ENCODE measurements at places on chromosomes 2 and 18. TPM values are rescaled to one million over a fixed set of nuclear protein-coding genes. Genes with fewer than 3 reads are reported as not detected.

Gene VIT
- total RNA-seq: 1.2 TPM

Gene SLC4A3
- 6.2 TPM for total RNA-seq

Gene DSC2
- 22.7 TPM for total RNA-seq

Gene RGPD4
- total RNA-seq: not detected

Gene TOGARAM2
- 0.61 TPM for total RNA-seq

Gene PRKCE
- total RNA-seq: 3.6 TPM

Gene CPS1
- 1.2 TPM for total RNA-seq

- no peaks in the 10 kb centered on the region for H3K27me3 ChIP-seq
- no peak overlapping the region for H3K27ac ChIP-seq
- no peak overlapping the region for H3K4me3 ChIP-seq
- DNase-seq: no peak
These were observed 95.7 kb downstream of the TPGS2 start for GRCh38 chr18:36733150-36733549.

DNA sequence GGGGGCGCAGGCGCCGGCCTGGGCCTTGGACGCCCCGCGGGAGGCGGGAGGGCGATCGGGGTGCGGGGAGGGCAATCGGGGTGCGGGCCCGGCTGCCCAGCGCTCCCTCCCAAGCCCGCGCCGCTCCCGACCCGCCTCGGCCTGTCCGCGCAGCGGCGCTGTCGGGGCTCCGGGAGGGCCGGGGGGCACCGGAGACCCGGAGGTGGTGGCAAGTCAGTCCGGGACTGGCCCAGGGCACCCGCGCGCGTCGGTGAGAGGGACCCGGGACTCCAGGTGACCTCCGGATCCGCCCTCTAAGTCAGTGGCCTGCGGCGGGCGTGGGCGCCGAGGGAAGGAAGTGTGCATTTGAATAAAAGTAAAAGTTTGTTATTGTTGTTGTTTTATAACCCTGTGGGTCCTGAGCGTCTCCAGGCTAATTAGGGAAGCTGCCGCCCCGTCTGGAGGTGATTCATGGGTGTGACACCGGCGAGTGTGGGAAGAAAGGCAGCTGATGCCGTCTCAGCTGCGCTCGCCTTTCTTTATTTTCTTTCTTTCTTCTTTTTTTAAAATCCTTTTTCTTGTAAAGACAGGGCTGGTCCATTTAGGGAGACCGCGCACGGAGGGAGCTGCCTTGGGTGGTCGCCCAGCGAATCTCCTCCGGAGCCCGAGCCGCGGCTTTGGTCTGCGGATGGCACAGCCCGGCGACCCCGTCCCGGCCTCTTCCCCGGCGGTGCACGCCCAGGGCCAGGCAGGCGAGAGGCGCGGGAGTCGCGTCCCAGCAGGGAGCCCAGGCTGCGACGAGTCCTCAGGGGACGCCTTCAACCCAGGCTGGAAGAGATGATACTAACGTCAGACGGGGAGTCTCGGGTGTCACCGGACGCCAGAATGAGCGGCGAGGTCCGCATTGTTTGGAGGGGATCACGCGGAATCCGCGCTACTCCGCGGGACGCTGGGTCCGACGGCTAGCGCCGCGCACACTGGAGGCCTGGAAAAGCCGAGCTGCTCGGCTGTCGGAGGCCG lies 627 bp upstream of the CRACDL start:
- peaks cover 2% of the 10 kb centered on the region for H3K27me3 ChIP-seq
- no peaks in the 10 kb centered on the region for H3K36me3 ChIP-seq
- no peak for DNase-seq
- H3K4me1 ChIP-seq: no peaks in the 10 kb centered on the region
- peak overlapping the region; percentile 43 for H3K4me3 ChIP-seq

GRCh38 chr2:121649149-121649595 lies at the start of gene CLASP1:
TSS of gene CLASP1 (minus strand) at chr2:121649462. CDS start at chr2:121605895, 43,567 bp downstream.
- no peaks in the 10 kb centered on the region for H3K36me3 ChIP-seq
- DNase-seq: no peak
- 0 out of 2 replicates have a peak, but pooled peaks cover 10% of the 10 kb centered on the region for H3K4me1 ChIP-seq
- peak within 1 kb of the TSS; percentile 56 for H3K4me3 ChIP-seq
- no peaks in the 10 kb centered on the region for H3K27me3 ChIP-seq
- H3K27ac ChIP-seq: peak within 1 kb of the TSS; percentile 95

GRCh38 chr18:58896734-58897508 lies 32.2 kb downstream of the ZNF532 start:
- H3K27ac ChIP-seq: no peak overlapping the region
- H3K4me3 ChIP-seq: no peak overlapping the region
- H3K4me1 ChIP-seq: no peaks in the 10 kb centered on the region

GRCh38 chr2:157325786-157326185 lies at the start of gene ERMN:
TSS of gene ERMN (minus strand) at chr2:157325824. CDS start at chr2:157325642, 182 bp downstream.
- no peak for DNase-seq
- H3K4me1 ChIP-seq: peaks cover 52% of the 10 kb centered on the region
- no peaks in the 10 kb centered on the region for H3K27me3 ChIP-seq
- H3K36me3 ChIP-seq: no peaks in the 10 kb centered on the region

GRCh38 chr2:117555965-117556364 lies 258.5 kb upstream of the DDX18 start:
- H3K27me3 ChIP-seq: no peaks in the 10 kb centered on the region
- no peak for DNase-seq
- H3K36me3 ChIP-seq: no peaks in the 10 kb centered on the region
- H3K4me3 ChIP-seq: no peak overlapping the region
- no peak overlapping the region for H3K27ac ChIP-seq

GRCh38 chr18:45006934-45007333 lies 326.2 kb downstream of the SETBP1 start:
- H3K4me1 ChIP-seq: no peaks in the 10 kb centered on the region
- no peaks in the 10 kb centered on the region for H3K27me3 ChIP-seq
- no peaks in the 10 kb centered on the region for H3K36me3 ChIP-seq
- H3K4me3 ChIP-seq: no peak overlapping the region
- DNase-seq: no peak
- H3K27ac ChIP-seq: no peak overlapping the region

GRCh38 chr2:119352357-119352756 lies 14.3 kb downstream of the C2orf76 start:
- H3K4me3 ChIP-seq: no peak overlapping the region
- no peaks in the 10 kb centered on the region for H3K27me3 ChIP-seq
- no peak for DNase-seq
- no peak overlapping the region for H3K27ac ChIP-seq
- no peaks in the 10 kb centered on the region for H3K4me1 ChIP-seq

GRCh38 chr2:152481881-152482583 lies 147.1 kb downstream of the FMNL2 start:
- no peak overlapping the region for H3K4me3 ChIP-seq
- H3K27me3 ChIP-seq: no peaks in the 10 kb centered on the region
- no peaks in the 10 kb centered on the region for H3K36me3 ChIP-seq
- peak overlapping the region; percentile 69 for H3K27ac ChIP-seq
- no peak for DNase-seq

DNA sequence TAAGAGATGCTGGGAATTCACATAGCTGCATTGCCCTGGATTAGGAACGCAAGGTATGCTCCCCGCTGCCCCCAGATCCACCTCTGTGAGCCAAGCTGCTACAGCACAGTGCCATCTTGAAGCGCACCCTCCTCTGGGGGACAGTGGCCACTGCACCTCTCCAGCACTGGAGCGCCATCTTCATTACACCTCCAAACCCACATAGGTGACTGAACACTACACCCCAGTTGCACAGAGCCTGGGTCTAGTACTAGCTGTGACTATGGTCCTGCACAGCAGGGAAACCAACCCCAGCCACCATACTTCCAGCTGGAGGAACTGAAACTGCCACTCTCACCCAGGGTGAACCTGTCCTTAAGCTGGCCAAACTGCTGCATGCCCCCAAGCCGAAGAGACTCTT lies 84.6 kb downstream of the TMEM237 start:
- DNase-seq: no peak
- H3K36me3 ChIP-seq: no peaks in the 10 kb centered on the region
- H3K4me1 ChIP-seq: no peaks in the 10 kb centered on the region
- H3K4me3 ChIP-seq: no peak overlapping the region
- H3K27me3 ChIP-seq: no peaks in the 10 kb centered on the region

DNA sequence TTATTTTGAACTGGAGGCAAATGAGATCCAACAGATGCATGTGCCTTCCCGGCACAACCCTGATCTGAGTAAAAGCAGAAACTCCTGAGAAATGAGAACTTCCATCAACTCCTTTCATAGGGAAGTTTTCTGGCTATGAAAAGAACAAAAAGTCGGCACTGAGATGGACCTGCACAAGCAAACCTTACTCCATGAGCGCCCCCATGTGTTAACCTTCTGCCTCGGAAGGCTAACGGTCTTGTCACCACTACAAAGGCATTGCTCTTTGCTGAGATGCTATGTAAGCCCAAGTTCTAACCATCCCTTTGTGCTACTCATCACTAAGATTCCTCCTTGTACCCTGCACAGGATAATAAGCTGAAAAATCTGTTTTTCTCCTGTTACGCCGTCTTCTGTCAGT lies 57.3 kb upstream of the SULT1C3 start:
- no peak overlapping the region for H3K4me3 ChIP-seq
- H3K27ac ChIP-seq: no peak overlapping the region
- H3K27me3 ChIP-seq: no peaks in the 10 kb centered on the region
- no peaks in the 10 kb centered on the region for H3K36me3 ChIP-seq
- peak; percentile 53 for DNase-seq

- no peak overlapping the region for H3K27ac ChIP-seq
- no peaks in the 10 kb centered on the region for H3K27me3 ChIP-seq
- no peaks in the 10 kb centered on the region for H3K36me3 ChIP-seq
These were observed 157.4 kb downstream of the MYO3B start for GRCh38 chr2:170335351-170335750.

- DNase-seq: no peak
- H3K4me1 ChIP-seq: no peaks in the 10 kb centered on the region
- no peaks in the 10 kb centered on the region for H3K27me3 ChIP-seq
- no peak overlapping the region for H3K27ac ChIP-seq
These were observed 28.9 kb downstream of the OSBPL1A start for GRCh38 chr18:24368749-24369148.

- no peaks in the 10 kb centered on the region for H3K27me3 ChIP-seq
- no peaks in the 10 kb centered on the region for H3K4me1 ChIP-seq
- DNase-seq: no peak
- H3K36me3 ChIP-seq: no peaks in the 10 kb centered on the region
- H3K27ac ChIP-seq: no peak overlapping the region
- H3K4me3 ChIP-seq: no peak overlapping the region
These were observed 8.8 kb downstream of the IAH1 start for GRCh38 chr2:9483107-9483506.

GRCh38 chr2:66522611-66523376 lies 87.9 kb downstream of the MEIS1 start:
- H3K27ac ChIP-seq: no peak overlapping the region
- no peak for DNase-seq
- H3K36me3 ChIP-seq: no peaks in the 10 kb centered on the region
- no peaks in the 10 kb centered on the region for H3K27me3 ChIP-seq

- peak overlapping the region; percentile 61 for H3K27ac ChIP-seq
- no peaks in the 10 kb centered on the region for H3K27me3 ChIP-seq
- peaks cover 15% of the 10 kb centered on the region for H3K4me1 ChIP-seq
- peak overlapping the region; percentile 73 for H3K4me3 ChIP-seq
- H3K36me3 ChIP-seq: no peaks in the 10 kb centered on the region
- DNase-seq: no peak
These were observed 519 bp downstream of the TEX261 start for GRCh38 chr2:70994009-70994698.

DNA sequence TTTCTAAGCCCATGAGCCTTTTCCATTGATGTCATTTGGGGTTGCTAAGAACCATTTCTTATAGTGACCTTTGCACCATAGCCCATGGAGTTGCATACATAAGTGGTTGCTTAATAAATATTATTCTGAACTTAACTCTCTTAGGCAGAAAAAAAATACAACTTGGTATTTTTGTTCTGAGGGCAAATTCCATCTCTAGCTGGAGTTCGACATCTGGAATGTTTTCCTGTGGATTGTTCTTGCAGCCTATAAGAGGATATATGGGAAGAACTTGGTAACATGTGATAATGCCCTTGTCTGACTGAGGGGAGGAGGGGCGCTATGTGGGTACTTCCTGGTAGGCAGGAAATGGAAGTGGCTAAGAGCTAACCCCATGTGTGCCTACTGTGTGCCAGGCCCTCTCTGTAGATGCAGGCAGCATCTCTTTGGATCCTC lies 20.7 kb downstream of the IGFBP2 start:
- H3K4me3 ChIP-seq: no peak overlapping the region
- no peaks in the 10 kb centered on the region for H3K27me3 ChIP-seq
- peaks cover 7% of the 10 kb centered on the region for H3K4me1 ChIP-seq
- H3K36me3 ChIP-seq: no peaks in the 10 kb centered on the region
- DNase-seq: no peak

DNA sequence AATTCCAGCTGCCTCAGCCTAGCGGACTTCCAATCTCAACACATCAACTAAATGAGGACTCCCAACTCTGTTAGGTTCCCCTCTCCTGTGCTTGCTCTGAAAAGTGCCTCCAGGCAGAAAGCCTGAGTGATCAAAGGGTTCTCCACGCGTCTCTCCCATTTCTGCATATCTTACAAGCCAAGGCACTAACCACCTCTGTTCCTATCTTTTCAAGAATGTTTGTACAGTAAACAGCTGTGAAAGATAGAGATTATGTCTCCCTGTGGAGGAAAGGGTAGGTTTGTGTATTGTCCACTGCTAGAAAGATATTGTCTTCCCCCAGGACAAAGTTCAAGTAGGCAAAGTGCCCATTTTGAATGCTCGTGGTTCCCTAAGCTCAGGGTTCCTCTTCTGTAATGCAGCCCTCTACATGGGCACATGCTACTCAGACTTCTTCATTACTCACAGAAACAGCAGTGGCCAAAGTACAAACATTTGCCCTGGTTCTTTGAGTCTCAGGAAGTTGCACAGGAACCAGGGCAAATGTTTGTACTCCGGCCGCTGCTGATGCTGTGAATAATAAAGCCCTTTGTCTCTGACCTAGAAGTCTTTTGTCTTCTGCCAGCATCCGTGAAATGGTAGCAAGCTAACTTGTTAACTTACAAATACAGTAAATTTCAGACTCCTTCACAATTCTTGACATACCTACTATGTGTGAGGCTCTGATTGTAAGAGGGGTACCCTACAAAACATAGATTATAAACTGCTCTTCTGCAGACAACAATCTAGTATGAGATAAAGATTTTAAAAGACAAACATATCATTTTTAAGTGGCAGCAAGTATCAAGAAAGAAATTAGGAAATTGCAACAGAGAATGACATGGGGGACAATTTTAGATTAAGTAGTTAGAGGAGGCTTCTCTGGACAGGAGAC lies 44.5 kb downstream of the PKDCC start:
- peaks cover 52% of the 10 kb centered on the region for H3K4me1 ChIP-seq
- no peaks in the 10 kb centered on the region for H3K36me3 ChIP-seq
- DNase-seq: peak; percentile 89

DNA sequence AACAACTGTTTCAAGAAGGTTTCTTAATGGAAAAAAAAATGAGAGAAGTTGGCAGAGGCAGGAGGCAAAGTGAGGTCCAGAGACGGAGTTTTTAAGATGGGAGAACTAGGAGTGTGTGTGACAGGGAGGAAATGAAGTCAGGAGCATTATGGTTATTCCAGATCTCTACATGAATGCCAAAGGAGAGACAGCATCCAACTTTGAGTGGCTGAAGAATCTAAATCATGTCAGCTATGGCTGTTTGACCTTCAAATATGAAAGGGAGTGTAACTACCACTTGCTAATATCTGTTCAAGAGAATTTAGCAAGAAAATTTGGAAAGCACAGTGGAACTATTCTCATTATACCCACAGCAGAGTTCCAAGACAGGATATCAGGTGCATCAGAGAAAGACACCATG lies 81.2 kb upstream of the CCBE1 start:
- H3K27ac ChIP-seq: no peak overlapping the region
- H3K4me1 ChIP-seq: no peaks in the 10 kb centered on the region
- H3K36me3 ChIP-seq: no peaks in the 10 kb centered on the region
- DNase-seq: no peak
